Tibial nerve (tissue), 4 donors: ENCODE measurements at places on chromosomes 2 and 18.

GRCh38 chr2:143968360-143968759 is 551.6 kb downstream of the ZEB2 start:
- DNase-seq = no peak

DNA sequence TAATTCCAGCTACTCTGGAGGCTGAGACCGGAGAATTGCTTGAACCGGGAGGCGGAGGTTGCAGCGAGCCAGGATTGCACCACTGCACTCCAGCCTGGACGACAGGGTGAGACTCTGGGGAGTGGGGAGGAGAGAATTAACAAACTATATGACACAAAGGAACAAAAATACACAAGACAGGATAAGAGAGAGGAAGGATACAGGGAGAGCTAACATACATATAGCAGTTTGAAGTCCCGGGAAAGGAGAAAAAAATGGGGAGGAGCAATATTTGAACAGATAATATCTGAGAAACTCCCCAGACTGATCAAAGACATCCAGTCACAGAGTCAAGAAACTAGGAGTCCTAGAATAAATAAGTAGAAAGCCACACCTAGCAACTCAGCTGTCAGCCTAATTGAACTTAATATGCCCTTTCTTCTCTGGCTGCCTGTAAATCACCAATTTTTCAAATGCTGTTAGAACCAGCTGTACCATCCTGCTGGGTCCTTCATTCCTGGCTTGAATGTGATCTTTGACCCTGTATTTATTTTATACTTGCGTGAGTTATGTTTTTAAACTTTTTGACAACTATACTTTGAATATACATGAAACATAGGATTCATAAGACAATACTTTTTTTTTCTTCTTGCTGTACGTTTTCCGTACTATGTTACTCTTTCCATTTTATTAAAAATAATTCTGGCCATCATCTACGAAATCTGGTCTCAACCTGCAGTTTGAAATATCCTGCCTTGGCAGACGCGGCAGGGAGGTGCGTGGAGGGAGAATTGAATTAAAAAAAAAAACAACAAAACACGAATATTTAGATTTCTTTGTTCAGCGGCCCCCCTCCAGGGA is 876 bp upstream of the CYP27A1 start:
- no peak for DNase-seq

GRCh38 chr2:70645733-70646419 is 92.2 kb upstream of the TGFA start:
- no peak for DNase-seq

DNA sequence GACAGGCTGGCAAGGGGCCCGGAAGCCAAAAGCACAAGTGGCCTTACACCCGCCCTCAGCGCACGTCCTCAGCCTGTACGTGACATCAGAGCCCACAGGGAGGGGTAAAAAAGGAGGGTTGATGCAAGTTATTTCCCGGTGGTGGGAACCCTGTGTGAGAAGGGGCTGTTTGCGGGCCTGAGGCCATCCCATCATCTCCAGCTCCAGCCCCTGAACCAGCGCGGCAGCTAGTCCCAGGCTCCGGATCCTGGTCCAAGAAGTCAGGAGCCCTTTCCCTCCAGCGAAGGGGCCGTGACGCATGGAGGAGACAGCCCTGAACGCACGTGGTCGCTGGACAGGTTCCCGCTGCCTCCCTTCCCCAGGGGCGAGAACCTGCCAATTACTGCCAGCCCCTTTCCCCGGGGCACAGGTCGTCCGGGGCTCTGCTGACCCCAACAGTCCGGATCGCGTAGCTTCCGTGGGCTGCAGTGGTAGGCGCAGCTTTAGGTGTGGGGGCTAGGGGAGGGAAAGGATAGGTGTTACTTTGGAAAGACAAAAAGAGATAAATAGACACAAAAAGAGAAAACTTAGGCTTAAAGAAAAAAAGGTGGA is 1.3 kb upstream of the LRP2 start:
- DNase-seq = no peak

DNA sequence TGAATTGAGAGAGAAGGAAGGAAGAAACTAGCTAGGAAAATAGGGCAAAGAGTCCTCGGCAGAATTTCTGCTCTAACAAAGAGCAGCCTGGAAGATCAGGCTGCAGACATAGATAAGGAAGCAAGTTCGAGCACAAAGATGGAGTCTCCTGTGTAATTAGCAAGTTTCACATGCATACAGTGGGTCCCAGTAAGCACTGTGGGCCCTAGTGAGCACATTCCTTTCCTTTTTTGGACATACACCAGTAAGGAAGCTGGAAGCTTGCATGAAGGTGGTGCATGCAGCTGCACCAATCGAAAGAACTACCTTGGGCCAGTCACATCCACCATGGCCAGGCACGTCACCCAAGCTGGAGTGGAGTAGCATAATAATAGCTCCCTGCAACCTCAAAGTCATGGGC is 109.7 kb downstream of the NOL4 start:
- DNase-seq = no peak

- no peak for DNase-seq
Observed at GRCh38 chr2:37173741-37174140, 14.7 kb downstream of the SULT6B1 start.

GRCh38 chr2:197821550-197822289 is 17.3 kb downstream of the PLCL1 start:
- DNase-seq = no peak

DNA sequence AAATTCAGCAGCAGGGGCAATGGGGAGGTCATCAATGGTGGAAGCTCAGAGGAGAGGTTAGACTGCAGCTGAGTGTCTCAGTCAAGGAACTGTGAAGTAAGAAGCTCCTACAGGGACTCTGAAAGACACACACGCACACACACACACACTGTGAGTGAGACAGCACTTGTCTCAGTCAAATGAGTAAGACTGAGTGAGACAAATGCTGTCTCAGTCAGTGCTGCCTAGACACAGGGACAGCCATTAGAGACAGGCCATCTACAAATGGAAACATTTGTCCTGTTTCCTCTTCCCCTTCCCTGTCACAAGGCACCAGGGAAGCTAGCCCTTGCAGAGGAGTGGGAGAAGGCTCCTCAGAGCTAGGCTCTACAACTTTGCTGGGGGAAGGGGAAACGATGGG is 577.4 kb upstream of the GCFC2 start:
- DNase-seq = no peak

DNA sequence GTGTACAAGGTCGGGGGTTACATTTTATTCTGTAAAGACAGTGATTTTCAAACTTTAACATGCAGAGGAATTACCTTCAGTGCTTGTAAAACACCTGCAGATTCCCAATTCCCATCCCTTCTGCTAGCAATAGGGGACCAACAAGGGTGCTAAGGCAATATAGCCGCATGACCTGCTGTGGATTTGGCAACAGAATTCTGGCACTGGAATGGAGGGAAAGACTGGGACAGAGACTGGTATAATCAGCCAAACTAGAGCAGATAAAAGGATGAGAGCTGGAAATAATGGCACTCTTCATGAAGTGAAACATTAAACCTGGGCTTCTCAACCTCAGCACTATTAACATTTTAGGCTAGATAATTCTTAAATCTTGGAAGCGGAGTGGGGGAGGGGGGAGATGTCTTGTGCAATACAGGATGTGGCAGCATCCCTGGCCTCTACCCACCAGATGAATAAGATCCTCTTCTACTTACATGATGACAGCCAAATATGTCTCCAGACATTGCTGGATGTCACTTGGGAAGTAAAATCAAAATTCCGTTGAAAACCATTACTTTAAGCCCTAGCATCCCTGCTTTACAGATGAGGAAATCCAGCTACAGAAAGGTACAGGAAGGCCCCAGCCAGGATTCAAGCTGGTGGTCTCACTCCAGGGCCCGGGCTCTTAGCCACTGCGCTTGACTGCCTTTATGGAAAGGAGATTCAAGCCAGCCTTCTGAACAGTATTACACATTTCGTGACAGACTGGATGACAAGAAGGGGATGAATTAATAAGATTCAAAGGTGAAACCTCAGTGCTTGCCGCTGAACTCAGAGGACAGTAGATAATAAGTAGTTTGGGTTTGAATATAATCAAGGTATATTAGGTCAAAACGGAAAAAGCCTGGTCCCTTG is 1.7 kb downstream of the EVA1A start:
- no peak for DNase-seq
